ENCODE measurements at places on chromosomes 13 and 19.

- H3K4me1 ChIP-seq, result peaks cover 13% of the 10 kb centered on the region
- H3K36me3 ChIP-seq, result no peaks in the 10 kb centered on the region
- H3K27me3 ChIP-seq, result no peaks in the 10 kb centered on the region
- H3K27ac ChIP-seq, result no peak overlapping the region
- peak; percentile 63 for DNase-seq
These were observed 53.0 kb upstream of the ATP12A start for GRCh38 chr13:24627090-24627714.

GRCh38 chr19:45409557-45409920 lies 3.1 kb downstream of the POLR1G start:
- H3K36me3 ChIP-seq, result peaks cover 12% of the 10 kb centered on the region
- peaks cover 2% of the 10 kb centered on the region for H3K27me3 ChIP-seq
- H3K4me1 ChIP-seq, result peaks cover 7% of the 10 kb centered on the region
- DNase-seq, result no peak

GRCh38 chr13:53151336-53152056 lies 122.9 kb downstream of the OLFM4 start:
- H3K27me3 ChIP-seq, result no peaks in the 10 kb centered on the region
- H3K4me1 ChIP-seq, result peaks cover 6% of the 10 kb centered on the region
- peak; percentile 82 for DNase-seq
- H3K4me3 ChIP-seq, result no peak overlapping the region
- no peaks in the 10 kb centered on the region for H3K36me3 ChIP-seq
- no peak overlapping the region for H3K27ac ChIP-seq

DNA sequence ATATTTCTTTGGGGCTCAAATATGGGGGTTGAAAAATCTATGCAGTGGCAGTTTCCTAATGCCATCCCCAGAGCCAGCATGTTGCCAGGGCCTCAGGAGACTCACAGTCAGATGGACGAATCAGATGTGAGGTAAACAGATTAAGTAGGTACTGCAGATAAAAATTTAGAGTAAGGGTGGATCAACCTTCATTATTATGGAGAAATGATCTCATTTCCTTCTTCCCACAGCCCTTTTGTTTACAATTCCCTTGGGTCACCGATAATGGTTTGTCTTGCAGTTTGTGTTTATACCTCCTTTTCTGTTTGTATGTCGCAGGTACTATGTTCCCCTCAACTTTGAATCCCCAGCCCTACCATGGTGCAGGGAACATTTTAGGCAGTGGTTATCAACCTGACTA lies 20.0 kb downstream of the DIAPH3 start:
- H3K4me3 ChIP-seq, result no peak overlapping the region
- no peaks in the 10 kb centered on the region for H3K4me1 ChIP-seq
- DNase-seq, result no peak
- no peaks in the 10 kb centered on the region for H3K36me3 ChIP-seq
- H3K27ac ChIP-seq, result no peak overlapping the region
- H3K27me3 ChIP-seq, result no peaks in the 10 kb centered on the region

GRCh38 chr13:26965952-26966700 lies 205.5 kb downstream of the USP12 start:
- H3K27me3 ChIP-seq, result peaks cover 53% of the 10 kb centered on the region
- H3K36me3 ChIP-seq, result no peaks in the 10 kb centered on the region
- no peak overlapping the region for H3K27ac ChIP-seq
- H3K4me1 ChIP-seq, result peaks cover 6% of the 10 kb centered on the region
- DNase-seq, result no peak
- no peak overlapping the region for H3K4me3 ChIP-seq

- no peaks in the 10 kb centered on the region for H3K27me3 ChIP-seq
- H3K4me1 ChIP-seq, result no peaks in the 10 kb centered on the region
- H3K36me3 ChIP-seq, result no peaks in the 10 kb centered on the region
- DNase-seq, result no peak
- no peak overlapping the region for H3K27ac ChIP-seq
These were observed 1114.5 kb upstream of the ATXN8OS start for GRCh38 chr13:68993154-68993553.

GRCh38 chr19:47494211-47494547 lies 10.2 kb upstream of the KPTN start:
- no peaks in the 10 kb centered on the region for H3K27me3 ChIP-seq
- H3K4me1 ChIP-seq, result no peaks in the 10 kb centered on the region
- no peak for DNase-seq
- H3K36me3 ChIP-seq, result peaks cover 18% of the 10 kb centered on the region
- no peak overlapping the region for H3K4me3 ChIP-seq

DNA sequence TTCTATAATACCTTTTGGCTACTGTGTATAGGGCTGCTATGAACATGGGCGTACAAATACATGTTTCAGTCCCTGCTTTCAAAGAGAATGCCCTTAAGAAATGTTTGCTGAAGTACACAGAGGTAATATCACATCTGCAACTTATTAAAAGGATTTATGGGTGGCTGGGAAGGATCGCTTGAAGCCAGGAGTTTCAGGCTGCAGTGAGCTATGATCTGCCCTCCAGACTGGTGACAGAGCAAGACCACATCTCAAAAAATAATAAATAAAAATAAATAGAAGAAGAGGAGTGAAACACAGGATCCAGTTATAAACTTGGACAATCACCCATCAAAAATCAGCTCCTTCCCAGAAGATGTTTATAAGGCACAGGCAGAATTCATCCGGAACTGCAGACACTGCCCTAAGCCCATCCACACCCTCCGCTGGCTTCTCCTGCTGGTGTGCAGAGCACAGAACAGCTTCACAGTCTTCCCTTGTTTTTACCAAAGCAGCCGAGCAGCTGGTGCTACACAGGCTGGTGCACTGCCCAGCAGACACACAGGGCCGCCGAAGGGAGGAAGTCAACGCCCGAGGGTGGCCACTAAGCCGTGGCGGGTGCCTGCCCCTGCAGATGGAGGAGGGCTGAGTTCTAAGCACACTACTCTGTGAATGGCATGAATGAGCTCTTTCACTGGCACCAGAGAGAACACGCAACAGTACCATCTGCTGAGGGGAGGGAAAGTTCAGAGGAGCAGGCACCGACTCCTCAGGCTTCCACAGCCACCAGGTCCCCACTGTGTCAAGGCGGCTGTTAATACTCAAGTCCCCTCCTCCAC lies 44.0 kb downstream of the BRD4 start:
- H3K4me3 ChIP-seq, result no peak overlapping the region
- H3K36me3 ChIP-seq, result peaks cover 13% of the 10 kb centered on the region
- no peak overlapping the region for H3K27ac ChIP-seq
- DNase-seq, result no peak
- no peaks in the 10 kb centered on the region for H3K27me3 ChIP-seq

GRCh38 chr13:105502193-105502592 lies 1033.3 kb downstream of the EFNB2 start:
- DNase-seq, result peak; percentile 6
- H3K36me3 ChIP-seq, result no peaks in the 10 kb centered on the region
- H3K27ac ChIP-seq, result no peak overlapping the region

DNA sequence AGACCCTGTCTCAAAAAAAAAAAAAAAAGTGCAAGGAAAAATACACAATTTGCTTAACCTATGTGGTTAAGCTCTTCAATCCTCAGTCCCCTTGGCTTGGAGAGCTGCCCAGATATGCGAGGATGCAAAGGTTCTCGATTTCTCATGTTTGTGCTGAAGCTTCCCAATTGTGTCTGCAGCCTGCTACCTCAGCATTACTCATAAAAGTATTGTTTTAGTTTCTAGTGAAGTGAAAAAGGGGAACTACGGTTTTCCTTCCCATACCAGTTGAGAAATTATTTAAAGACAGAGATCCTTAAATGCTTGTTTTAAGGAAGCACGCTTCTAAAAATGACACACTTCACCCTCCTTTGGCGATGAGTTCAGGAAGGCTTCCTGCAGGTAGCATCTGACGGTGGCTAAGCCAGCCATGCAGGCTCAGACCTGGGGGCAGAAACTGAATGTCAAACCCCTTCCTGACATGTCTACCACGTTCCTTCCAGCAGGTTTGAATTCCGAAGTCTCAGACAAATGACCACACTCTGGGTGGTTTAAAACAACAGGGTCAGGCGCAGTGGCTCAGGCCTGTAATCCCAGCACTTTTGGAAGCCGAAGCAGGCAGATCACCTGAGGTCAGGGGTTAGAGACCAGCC lies 47.9 kb downstream of the RUBCNL start:
- no peaks in the 10 kb centered on the region for H3K27me3 ChIP-seq
- no peaks in the 10 kb centered on the region for H3K4me1 ChIP-seq
- no peak overlapping the region for H3K27ac ChIP-seq
- no peak overlapping the region for H3K4me3 ChIP-seq

DNA sequence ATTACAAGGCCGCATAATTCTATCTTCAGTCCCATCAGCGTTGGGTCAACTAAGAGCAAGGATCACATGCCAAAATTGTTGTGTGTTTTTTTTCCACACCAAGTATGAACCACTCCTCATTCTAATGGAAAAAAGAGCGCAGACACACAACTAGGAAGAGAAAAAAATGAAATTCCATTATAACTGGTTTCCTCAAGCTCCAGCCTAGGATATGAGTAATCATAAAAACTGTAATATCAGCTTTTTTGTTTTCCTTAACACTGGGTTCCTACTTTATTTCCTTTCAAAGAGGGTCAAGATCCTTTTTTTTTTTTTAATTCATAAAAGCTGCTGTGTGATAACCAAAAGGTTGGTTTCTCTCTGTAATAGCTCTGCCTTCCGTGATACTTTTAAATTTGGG lies 19.4 kb downstream of the TSHZ3 start:
- DNase-seq, result no peak
- H3K27me3 ChIP-seq, result no peaks in the 10 kb centered on the region
- no peaks in the 10 kb centered on the region for H3K36me3 ChIP-seq
- no peak overlapping the region for H3K4me3 ChIP-seq
- H3K27ac ChIP-seq, result no peak overlapping the region

DNA sequence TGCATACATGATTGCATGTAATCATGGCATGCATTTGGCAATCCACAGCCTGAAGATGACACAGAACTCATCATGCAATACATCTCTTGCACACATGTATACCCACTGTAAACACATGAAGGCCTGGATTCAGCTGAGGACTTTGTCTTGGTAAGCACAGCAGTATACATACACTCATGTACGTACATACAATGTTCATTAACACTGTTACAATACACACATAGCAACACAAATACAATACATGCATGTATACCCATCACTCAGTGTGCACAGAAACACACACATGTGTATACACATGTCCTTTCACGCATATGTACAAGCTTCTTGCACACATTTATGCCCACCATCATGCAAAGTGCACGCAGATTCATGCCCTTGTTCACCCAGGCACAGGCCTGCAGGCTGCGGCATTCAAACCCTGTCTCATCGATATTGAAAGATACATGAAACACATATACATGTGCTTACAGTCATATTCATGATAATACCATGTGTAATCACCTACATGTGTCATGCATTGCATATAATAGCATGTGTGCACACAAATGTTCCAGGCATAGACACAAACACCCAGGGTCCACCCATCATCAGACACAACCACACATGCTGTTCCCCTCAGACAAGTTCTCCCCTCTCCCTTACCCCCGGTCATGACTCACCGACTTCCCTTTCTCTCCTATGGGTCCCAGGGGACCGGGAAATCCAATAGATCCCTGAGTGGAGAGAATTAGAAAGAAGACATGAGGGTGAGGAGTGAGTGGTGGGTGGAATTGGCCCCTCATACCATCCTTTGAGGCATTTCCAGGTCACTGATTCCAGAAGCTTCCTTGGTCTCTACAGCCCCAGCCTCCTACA lies 28.7 kb downstream of the COL5A3 start:
- H3K27ac ChIP-seq, result no peak overlapping the region
- no peaks in the 10 kb centered on the region for H3K36me3 ChIP-seq
- H3K4me3 ChIP-seq, result no peak overlapping the region
- H3K27me3 ChIP-seq, result no peaks in the 10 kb centered on the region
- no peak for DNase-seq
- H3K4me1 ChIP-seq, result peaks cover 5% of the 10 kb centered on the region

DNA sequence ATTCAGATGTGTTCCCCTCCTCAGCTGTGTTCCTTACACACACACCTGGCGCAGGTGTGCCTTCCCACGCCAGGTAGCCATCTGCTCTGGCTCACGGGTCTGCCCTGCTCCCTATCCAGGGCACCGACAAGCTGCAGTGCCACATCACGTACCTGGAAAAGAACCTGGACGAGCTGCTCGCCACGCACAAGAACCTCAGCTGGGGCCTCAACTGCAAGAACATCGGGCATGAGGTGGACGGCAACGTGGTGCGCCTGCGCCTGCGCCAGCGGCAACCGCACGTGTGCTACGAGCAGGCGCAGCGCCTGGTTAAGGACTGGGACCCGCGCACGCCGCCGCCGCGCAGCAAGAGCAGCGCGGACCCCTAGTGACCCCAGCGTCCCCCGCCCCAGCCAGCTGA lies 26.5 kb upstream of the CASP14 start:
- H3K27ac ChIP-seq, result no peak overlapping the region
- H3K27me3 ChIP-seq, result no peaks in the 10 kb centered on the region
- H3K36me3 ChIP-seq, result no peaks in the 10 kb centered on the region
- DNase-seq, result no peak
- no peak overlapping the region for H3K4me3 ChIP-seq
